ENCODE measurements at places on chromosomes 4 and X.

- DNase-seq = no peak
Measured at GRCh38 chr4:14138106-14138505, 510.6 kb upstream of the BOD1L1 start.

GRCh38 chr4:20984576-20984836 lies 284.2 kb downstream of the PACRGL start:
- no peak for DNase-seq

DNA sequence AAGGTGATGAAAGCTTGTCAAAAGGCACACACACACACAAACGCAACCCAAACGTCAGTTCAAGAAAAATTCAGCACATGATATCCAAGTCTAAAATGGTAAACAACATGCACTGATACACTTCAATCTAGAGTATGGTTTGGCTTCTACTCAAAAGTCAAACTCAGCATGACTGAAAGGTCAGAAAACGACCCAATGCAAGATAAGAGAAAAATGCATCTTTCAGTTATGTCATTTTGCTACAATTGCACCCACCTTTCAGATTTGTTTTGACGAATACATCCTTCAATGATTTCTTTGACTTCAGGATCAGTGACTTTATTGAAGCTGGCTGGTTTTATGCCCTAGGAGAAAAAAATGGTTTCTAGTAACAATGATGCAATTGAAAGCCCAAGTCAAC lies 56.3 kb downstream of the WNK3 start:
- no peak for DNase-seq

DNA sequence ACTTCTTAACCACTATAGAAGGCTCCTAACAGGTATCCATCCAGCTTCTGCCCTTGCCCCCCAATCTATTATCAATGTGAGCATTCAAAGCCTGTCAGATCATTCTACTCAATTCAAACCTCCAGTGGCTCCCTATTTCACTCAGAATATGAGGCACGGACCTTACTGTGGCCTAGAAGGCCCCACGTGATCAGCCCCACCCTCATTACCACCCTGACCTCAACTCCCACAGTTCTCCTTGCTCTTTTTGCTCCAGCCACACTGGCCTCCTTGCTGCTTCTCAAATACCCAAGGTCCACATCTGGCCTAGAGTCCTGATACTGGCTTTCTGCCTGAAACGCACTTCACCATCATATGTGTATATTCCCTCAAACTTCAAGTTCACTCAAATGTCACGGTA lies 18.7 kb downstream of the SEPSECS start:
- no peak for DNase-seq

DNA sequence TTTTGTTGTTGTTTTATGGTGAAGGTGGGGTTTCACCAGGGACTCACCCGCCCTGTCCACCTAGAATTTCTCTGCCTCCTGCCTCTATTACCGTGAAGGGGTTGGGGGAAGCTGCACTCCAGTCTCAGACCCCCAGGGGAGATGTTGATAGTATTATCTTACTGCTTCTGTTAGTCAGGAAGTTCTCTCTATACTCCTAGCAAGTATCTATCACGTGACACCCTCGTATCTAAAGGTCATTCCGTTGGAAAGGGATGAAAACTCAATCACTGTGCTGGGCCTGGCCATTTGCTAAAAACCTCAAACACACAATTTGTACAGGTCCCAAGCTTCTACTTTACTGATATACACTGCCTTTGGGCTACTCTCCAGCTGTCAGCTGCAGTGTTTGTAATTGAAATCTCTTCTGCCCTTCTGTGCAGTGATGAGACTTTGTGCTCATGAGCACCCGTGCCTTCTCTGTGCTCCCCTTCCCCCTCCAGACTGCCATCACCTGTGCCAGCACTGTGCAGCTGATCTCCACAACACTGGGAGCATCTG lies 188.5 kb upstream of the ANXA3 start:
- no peak for DNase-seq

GRCh38 chr4:76407440-76408119 lies 13.4 kb downstream of the CCDC158 start:
- no peak for DNase-seq

DNA sequence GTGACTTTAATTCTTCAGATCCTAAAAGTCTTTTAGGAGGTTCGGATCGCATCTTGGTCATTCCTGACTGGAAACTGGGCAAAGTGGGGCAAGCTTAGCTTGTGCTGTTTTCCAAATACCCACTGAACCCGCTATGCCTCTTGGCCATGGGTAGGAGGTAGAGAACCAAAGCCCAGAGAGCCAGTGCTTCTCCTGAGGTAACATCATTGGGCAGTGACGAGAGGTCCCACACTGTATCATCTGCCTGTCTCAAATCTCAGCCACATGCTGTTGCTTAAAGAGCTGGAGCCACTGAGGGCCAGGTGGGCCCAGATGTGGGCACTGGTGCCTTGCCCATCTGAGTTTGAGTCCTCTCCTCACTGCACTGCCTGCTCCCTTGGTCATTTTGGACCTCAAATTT lies 68.2 kb downstream of the SLC2A9 start:
- DNase-seq = no peak

DNA sequence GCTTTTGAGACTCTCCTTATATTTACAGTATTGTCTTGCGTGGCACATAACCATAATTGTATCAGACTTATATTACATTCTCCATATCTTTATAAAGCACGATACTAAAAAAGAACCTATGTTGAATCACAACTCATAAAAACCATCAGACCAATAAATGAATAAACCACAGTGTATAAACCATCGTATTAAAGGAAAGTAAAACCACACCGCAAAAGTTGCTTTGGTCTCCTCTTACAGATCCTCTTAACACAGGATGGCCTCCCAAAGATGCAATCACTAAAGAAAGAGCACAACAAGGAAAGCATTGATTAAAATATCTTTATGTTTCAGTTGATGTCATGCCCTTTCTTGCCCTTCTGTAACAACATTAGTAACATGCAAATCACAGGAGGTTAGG lies 437.9 kb downstream of the AFF2 start:
- no peak for DNase-seq

DNA sequence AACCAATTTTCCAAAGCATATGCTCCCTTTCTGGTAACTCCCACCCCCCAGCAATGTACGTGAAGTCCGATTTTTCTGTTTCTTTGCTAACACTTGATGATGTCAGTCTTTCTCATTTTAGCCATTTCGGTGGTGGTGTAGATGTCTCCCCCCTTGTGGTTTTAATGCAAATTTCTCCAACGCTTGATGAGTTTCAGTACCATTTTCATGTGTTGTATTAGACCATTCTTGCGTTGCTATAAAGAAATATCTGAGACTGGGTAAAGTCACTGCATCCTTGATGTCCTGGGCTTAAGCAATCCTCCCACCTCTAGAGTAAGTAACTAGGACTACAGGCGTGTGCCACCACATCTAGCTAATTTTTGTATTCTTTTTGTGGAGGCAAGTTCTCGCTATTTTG lies 148.4 kb upstream of the VCX3A start:
- DNase-seq = no peak

GRCh38 chr4:158172261-158173258 lies at the start of gene GASK1B:
GASK1B (minus strand) TSS chr4:158173025; CDS start chr4:158171375, 1,650 bp downstream.
- DNase-seq = no peak

DNA sequence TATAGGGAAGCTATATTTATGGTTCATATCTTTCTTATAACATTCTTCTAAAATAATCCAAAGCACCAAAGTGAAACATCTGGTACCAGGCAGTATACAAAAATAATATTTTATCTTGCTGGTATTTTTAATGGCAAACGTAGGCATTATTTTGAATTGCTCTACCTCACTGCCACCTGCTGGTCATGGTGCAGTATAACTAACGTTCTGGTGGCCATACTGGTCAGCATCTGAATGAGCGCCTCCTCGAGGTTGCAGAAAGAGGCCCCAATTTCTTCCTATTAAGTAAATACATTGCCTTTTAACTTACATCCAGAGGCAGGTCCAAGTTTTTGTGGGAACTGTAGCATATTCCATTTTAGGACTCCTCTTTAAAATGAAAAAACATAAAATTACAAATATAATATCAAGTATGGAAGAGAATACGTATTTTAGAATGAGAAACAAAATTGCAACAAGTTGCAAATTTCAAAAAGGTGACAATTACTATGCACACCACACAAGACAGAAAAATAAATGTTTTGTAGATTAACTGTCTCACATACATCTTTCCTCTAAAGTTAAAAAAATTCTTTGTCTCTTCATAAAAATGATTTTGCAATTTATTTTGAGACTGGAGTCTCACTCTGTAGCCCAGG lies 22.9 kb upstream of the CWH43 start:
- peak; percentile 45 for DNase-seq

GRCh38 chr4:78022517-78022916 lies 34.6 kb upstream of the FRAS1 start:
- no peak for DNase-seq

GRCh38 chr4:144633215-144633614 lies 12.7 kb upstream of the HHIP start:
- DNase-seq = no peak

DNA sequence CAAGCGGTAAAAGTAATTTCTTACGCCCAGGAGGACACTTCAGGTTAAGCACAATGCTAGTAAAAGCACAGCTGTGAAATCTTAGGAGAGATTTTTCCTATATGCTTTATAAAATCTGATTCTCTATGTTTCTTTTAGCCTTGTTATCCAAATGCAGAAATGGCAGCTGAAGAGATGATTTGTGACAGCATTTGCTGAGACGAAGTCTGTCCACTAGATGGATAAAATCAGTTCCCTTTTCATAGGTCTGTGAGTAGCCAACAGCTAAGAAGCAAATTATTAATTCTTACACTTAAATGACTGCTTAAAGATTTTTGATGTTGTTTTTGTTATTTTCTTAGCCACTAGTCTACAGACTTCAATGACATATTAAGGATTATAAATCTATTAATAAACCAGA lies 5.3 kb downstream of the GPM6A start:
- no peak for DNase-seq

DNA sequence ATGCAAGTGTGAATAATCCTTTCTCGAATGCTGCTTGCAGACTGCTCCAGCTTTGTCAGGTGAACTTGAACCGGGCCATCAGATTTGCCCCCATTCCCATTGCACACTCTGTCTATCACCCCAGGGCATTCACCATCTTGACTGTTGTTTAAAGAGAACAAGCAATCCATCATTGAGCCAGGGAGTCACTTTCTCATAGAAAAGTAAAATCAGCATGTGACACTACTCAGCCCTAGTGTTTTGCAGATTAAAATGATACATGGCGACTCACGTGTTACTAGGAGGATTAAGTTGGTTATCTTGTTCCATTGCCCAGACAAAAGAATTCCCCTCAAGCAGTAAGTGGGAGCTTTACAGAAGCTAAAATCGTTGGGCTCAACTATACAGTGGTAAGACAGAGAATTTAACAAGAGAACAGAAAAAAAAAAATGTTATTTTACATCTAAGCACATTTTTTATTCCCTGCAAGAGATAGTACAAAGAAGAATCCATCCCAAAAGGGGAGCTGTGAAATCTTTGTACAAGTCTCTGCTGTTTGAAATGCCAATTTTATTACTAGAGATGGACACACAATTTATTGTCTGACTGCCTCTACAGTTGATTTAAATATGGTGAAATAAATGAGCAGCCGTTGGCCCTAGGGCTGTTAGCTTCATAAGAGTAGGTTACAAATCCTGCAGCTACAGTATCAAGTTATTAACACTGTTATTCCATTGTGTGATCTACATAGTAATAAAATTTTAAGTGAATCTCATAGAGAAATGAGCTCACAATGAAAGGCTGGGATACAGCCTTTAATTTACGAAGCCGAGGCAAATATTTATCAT lies 67.5 kb downstream of the NEUROG2 start:
- DNase-seq = no peak

- DNase-seq = no peak
Measured at GRCh38 chr4:121765971-121766538, 1.1 kb upstream of the SMIM43 start.

DNA sequence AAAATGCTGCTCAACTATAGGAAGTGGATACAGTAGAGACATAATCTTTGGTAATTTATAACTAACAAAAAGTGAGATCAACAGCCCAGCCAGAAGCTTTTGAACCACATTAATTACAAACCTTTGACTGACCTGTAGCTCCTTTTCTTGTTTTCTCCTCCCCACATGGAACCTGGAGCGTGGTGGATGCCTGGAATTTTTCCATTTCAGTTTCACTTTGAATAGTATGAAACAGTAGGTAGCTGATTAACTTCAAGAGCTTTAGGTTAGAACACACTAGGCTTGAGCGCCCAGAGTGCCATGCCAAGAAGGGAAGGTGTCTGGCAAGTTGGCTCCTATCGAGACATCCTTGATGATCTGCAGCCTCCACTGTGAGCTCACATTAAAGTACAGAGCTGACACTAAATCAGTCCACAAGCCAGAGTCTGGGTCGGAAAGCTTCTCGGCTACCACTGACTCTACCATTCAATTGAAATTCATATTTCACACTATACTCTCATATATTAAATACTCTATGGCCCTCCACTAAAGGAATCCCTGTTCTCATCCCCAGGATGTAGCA lies 143.4 kb downstream of the GLRA2 start:
- DNase-seq = no peak

- no peak for DNase-seq
Measured at GRCh38 chr4:158965226-158965625, 137.7 kb upstream of the RAPGEF2 start.

GRCh38 chrX:132433001-132433400 lies 55.8 kb downstream of the MBNL3 start:
- no peak for DNase-seq

DNA sequence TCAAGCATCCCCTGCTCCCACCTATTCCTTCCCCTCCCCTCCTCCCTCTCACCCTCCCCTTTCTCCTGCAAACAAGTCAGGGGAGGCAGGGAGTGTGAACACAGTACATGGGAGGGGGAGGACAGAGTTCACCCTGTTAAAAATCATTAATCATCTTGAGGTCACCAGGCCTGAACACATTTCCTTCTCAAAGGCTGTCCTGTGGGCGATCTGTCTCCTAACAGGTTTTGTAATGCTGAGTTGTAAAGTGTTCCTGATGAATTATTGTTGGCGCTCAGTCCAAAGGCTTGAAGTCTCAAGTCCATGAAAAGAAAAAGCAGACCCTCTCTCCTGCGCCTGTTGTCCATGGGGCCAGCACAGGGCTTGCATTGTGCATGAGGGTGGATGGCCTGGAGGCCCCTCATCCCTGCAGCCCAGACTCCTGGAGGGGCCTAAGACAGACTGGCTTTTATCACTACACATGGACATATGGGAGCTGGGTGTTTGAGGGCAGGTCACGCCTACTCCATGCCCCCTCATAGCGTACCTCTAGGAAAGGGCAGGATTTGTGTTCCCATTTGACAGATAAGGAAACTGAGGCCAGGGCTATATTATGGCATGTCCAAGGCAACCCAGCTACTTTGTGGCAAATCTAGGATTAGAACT lies 189.1 kb downstream of the RAB28 start:
- DNase-seq = no peak

DNA sequence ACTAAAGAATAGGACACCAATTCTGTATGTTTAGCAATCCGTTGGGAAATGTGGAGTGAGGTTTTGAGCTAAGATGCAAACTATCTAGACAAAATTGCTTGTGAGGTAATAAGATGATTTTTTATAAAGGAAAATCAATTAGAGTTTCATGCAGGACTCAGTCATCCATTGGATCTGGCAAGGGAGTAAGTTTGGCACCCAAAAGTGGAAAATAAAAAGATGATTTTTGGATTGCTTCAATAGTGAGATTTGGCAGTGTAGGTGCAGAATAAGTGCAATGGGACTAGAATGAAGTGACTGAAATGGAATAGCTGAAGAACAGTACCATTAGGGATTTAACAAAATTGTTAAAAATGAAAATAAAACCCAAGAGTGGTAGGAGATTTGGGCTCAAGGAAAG lies 290.5 kb upstream of the EPHA5 start:
- no peak for DNase-seq

GRCh38 chr4:164621886-164622521 lies 131.9 kb upstream of the SMIM31 start:
- no peak for DNase-seq

- no peak for DNase-seq
Measured at GRCh38 chrX:113770806-113771205, 813.1 kb upstream of the HTR2C start.

All from cerebellar nuclear complex (tissue), 1 donor.